ENCODE measurements at places on chromosomes 3 and 15.

DNA sequence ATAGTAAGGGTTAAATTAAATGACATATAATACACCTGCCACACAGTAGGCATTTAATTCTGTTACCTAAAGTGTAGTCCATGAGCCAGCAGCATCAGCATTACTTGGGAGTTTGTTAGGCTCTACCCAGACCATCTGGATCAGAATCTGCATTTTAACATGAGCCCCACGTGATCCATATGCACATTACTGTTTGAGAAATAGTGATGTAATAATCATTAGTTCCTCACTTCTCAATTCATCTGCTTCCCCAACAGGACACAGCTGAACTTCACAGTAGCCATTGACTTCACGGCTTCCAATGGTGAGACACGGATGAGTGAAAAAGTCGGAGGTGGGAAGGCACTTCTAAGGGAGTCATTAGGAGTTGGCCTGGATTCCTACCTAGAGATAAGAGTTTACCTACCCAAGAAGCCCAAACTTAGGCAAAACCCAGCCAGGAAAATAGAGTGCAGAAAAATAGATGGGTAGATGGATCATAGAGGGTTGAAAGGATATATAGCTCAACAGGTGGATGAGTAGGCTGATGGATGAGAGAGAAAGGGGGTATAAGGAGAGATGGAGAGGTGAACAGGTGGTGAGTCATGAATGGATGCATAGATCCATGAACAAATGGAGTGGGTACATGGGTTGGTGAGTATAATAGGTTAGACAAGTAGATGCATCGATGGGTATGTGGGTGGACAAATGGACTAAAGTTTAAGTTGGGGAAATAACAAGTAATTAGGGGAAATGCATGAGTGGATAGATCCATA, 13.3 kb downstream of the CPNE9 start:
- DNase-seq = no peak

GRCh38 chr15:50854601-50855490, 53.6 kb upstream of the AP4E1 start:
- DNase-seq = no peak

DNA sequence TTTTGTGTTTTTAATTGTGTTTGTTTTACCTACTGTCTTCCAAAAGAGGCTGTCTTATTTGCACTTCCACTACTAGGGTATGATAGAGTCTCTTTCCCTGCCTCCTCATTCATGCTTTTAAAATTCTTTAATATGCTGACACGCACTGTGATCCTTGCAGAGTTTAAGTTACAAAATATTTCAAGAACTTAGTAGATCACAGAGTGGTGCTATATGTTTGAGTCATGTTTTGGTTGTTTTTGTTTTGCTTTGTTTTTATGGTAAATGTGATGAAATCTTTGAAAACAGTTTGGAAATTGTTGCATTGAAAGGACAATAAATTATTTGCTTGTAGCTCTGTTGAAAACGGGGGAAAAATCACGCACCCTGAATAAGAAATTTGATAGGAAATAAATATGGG, 5.9 kb upstream of the ABHD10 start:
- no peak for DNase-seq

DNA sequence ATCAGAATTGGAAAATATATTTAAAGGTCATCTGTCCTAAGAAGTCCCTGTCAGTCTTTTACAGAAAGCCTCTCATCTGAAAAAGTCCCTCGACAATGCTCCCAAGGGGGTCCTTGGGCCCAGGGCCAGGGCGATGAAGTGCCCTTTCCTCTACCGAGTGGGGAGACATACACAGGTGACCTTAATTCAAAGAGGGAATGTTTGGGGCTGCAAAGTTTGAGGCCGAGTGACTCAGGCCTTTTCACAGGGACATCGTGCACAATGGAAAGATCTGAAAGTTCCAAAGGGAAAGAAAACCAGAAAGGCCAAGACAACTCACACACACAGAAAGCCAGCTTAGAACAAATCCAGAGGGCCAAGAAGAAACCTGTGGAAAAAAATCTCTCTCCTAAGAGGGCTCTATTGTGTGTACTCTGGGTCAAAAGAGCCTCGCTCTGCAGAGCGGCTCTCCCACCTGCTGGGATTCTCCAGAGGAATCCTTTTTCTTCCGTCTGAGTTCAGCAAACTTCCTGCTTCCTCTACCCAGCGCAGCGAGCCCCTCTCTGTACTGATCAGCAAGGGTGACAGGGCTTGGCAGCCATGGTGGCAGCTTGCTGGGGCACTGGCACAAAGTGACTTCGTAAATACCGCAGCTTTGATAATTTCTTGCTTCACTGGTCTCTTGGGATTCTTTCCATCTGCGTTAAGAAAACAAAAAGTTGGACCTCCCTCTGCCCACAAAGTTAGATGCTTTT, 259.1 kb downstream of the OPA1 start:
- DNase-seq = no peak

DNA sequence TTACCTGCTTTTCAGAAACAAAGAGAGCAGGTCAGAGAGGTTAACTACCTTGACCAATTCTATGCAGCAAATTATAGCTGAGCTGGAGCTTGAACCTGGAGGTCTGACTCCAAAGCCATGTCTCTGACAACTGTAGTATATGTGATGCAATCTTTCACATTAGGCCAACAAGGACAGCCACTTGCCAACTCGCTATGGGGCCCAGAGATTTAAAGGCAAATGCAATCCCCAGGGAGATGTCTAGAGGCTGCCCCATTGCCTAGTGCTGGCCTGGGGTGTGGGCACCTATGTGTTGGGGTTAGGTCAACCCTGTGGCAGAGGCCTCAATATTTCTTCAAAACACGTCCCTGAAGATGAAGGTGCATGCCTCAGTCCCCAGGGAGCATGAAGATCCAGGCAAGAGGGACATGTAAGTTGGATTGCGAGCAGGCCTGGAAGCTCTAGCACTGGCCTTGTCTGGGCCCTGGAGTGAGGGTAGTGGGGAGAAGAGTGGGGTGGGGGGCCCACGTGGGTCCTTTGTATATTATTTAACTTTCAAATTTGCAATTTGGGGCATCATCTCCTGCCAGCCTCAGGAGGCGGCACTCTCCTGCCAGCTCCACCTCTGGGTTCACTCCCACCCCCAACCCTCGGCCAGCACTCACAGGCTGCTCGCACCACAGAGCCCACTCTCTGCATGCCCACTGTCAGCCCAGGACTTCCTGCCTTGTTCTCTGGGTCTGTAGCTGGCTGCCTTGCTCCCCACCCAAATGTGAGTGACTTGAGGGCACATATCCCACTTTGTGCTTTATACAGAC, 64.3 kb downstream of the SLC12A8 start:
- no peak for DNase-seq

- no peak for DNase-seq
Observed at GRCh38 chr3:178367817-178368617, 168.2 kb upstream of the KCNMB2 start.

- DNase-seq = no peak
Observed at GRCh38 chr15:67548862-67549651, 6.6 kb downstream of the MAP2K5 start.

GRCh38 chr15:56086566-56086965, 93.2 kb upstream of the NEDD4 start:
- DNase-seq = no peak

DNA sequence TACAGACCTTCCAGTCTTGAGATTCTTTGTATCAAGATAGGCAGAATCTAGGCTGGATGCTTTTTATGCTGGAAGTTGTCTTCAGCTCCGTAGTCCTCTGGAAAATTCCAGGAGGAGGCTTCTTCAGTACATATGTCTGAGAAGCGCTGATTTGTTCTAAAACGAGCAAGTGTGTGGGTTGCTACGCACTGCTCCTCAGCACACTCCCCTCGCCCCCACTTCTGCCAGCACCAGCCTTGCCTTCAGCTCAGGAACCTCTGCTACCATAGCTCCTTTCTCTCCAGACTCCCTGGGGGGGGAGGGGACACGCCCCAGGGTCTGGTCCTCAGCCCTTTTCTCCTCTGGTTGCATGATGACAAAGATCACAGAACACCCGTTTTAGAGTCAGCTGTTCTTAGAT, 75.5 kb upstream of the TRA2B start:
- no peak for DNase-seq

DNA sequence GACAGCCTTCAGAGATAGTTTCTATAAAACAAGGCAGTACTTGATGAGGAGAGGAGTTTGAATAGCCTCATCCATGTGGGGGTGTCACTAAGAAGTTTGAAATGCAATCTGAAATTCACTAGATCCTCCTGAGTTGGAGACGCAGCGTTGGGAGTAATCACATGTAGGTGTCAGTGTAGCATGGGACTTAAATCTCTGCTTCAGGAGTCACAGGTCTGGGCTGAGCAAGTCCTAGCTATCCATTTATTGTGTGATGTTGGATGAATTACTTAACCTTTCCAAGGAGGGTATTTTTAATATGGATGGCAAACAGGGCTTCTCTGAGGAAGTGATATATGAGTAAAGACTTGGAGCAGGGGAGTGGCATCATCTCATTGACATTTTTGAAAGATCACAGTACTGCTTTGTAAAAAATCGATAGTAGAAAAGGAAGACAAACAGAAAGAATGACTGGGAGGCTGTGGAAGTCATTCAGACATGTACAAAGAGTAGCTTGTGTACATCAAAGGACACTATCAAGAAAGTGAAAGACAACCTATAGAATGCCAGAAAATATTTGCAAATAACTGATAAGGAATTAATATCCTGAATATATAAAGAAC, 17.1 kb downstream of the CP start:
- DNase-seq = no peak

DNA sequence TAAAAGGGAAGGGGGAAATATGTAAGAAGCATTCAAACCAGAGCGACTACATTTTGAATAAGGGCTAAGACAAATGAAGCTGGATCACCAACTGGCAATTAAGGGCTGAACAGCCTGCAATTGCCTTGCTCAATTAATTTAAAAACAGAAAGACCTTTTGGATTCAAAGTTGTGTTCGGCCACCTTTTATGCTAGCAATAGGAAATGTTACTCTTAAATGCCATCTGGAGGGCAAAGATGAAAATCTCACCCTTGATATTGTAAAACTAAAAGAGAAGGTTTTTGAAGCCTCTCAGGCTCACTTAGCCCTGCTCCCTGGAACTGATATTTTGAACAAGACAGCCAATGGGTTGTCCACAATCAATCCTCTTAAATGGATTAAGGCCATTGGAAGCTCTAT, 44.2 kb downstream of the ACAD9 start:
- no peak for DNase-seq

GRCh38 chr3:181292984-181293383, 303.4 kb upstream of the DNAJC19 start:
- no peak for DNase-seq

DNA sequence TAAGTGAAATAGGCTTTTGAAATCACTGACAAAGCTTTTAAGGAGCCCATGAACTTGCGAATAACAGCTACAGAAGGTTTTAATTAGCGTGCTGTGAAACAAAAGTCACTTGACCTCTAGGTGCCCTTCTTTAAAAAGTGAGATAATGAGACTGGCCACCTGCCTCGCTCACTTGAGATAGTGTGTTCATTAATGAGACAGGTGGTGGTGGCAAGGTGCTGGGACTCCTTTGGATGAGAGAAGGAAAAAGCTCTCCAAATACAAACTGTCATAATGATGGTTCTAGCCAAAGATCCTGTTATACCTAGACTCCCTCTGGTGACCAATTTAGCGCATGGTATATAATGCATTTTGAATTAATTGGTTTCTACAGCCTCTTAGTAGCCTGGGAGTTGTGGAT, 22.7 kb upstream of the IREB2 start:
- DNase-seq = no peak

GRCh38 chr3:121957674-121958415, 63.6 kb downstream of the SLC15A2 start:
- no peak for DNase-seq

- no peak for DNase-seq
Observed at GRCh38 chr15:36841193-36841592, 259.2 kb downstream of the MEIS2 start.

DNA sequence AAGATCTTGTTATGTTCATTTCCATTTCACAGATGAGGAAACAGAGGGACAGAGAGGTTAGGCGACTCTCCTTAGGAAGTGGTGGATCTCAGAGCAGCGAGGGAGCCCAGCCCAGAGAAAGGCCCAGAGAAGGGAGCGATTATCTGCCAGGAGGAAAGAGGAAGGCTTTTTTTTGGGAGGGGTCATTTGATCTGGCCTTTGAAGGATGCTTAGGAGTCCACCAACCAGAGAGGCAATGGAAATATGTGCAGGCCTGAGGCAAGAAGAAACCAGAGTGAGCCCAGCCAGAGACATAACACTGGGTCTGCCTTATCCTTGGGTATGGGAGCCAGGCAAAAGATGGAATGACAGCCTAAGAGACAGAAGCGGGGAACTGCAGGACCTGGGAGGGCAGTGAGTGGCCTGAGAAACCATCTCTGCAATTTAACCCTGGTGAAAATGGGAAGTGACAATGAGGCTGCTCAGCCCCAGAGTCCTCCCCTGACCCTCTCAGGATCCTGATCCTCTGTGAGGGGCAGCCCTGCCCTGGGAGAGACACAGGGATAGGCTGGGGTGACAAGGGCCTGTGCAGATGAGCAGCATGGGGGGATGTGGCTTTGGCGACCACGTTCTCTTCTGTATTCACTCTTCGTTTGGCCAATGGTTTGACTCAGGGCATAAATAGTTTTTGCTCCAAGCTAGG, 163.2 kb downstream of the WNT7A start:
- no peak for DNase-seq

- DNase-seq = no peak
Observed at GRCh38 chr3:183532620-183533411, 22.7 kb downstream of the KLHL6 start.

DNA sequence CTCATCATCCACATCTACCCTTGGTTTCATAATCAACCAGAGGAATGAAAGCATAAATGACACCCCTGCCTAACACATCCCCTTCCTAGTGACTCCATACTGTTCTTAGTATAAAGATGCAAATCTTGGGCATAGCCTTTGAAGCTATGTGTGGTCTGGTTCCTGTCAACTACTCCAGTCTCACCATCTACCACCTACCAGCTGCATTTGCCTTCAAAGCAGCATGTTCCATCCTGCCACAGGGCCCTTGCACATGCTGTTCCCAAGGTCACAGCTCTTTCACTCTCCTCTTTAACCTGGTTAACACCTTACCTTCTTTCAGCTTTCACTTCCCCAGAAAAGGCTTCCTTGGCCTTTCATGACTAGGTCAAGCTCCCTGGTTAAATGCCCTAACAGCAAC, 62.3 kb upstream of the ARHGEF3 start:
- DNase-seq = no peak

DNA sequence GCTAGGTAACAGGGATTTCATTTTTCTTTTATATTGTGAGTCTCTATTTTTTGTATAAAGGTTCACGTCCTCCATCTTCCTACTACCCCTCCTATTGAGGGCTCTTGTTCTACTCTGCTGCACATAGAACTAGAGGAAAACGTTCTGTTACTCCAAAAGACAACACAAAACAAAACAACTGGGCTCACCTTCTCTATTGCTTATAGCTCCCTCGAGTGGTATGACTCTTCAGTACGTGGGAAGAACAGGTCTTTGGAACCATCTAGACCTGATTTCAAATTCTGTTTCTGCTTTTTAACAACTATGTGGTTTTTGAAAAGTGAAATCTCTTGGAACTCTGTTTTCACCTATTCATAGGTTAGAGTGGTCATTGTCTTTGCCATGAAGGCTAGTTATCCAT, 515.3 kb downstream of the SOX2 start:
- no peak for DNase-seq

GRCh38 chr3:10928407-10928960, 64.1 kb upstream of the SLC6A1 start:
- DNase-seq = no peak

- DNase-seq = no peak
Observed at GRCh38 chr3:146559388-146559787, 15.0 kb upstream of the PLSCR1 start.

GRCh38 chr15:80547264-80547663, 143.1 kb downstream of the ARNT2 start:
- no peak for DNase-seq

GRCh38 chr15:96893159-96893906, 562.8 kb downstream of the NR2F2 start:
- no peak for DNase-seq

Data from activated CD4-positive, alpha-beta T cell treated with anti-CD3 and anti-CD28 coated beads, Interleukin-2, amount 50 U/mL, for 4 hours (primary cell).